Camera-type eye (tissue), 1 donor: ENCODE measurements at places on chromosomes 7 and 10. TPM values are rescaled to one million over a fixed set of nuclear protein-coding genes. Genes with fewer than 3 reads are reported as not detected.

SPACDR gene
- total RNA-seq = not detected

EIF5AL1 gene
- 0.11 TPM for total RNA-seq

RBM48 gene
- 33.0 TPM for total RNA-seq

RNF133 gene
- total RNA-seq = 2.6 TPM

BHLHA15 gene
- 1.2 TPM for total RNA-seq

IL2RA gene
- total RNA-seq = 0.44 TPM

GPC2 gene
- total RNA-seq = 28.8 TPM

CPXM2 gene
- total RNA-seq = 27.7 TPM

SSC4D gene
- 1.5 TPM for total RNA-seq

PRLHR gene
- not detected for total RNA-seq

TMEM196 gene
- 9.7 TPM for total RNA-seq

CYP3A5 gene
- total RNA-seq = 4.6 TPM

GAD2 gene
- total RNA-seq = 12.4 TPM

SPDYE11 gene
- total RNA-seq = not detected

UTF1 gene
- total RNA-seq = not detected

CRYGN gene
- not detected for total RNA-seq

RASA4B gene
- 42.7 TPM for total RNA-seq

ZNF239 gene
- 11.5 TPM for total RNA-seq

SFXN2 gene
- total RNA-seq = 16.8 TPM
